Stimulated activated CD4-positive, alpha-beta T cell treated with anti-CD3 and anti-CD28 coated beads, Interleukin-4, amount 100 ng/mL, for 1 hour (primary cell): ENCODE measurements at places on chromosomes 4 and X.

DNA sequence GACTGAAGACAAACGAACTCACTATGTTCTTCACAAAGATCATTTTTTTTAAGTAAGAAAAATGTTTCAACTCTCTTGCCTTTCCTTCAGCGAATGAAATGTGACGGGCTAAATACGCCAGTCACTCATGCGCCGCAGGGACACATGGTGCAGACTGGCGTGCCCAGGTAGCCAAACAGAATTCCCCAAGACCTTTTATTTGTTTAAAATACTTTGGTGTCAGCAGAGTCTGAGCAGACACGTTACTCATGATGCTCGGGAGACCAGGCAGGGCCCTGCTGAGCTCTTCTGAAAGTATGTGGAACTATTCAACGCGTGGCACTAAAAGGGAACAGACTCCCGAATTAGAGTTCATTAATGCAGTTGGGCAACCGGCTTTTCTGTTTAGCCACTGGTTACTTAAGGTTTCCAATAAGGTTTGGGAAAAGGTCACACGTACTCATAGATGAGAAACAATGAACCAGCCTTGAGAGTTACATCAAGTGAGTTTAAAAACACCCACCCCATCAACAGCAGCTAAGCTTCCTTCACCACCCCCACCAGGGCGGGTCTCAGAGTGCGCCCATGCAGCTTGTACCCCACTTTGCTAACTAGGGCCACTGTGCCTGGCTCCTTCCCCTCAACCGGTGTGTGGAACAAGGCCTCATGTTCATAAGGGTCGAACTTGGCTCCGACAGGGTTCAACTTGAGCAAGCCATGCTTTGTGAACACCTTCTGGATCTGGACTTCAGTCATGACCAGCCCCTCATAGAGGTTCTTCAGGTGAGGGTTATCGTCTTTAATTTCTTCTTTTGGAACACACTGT lies 7.3 kb downstream of the GRPEL1 start:
- no peak for DNase-seq

DNA sequence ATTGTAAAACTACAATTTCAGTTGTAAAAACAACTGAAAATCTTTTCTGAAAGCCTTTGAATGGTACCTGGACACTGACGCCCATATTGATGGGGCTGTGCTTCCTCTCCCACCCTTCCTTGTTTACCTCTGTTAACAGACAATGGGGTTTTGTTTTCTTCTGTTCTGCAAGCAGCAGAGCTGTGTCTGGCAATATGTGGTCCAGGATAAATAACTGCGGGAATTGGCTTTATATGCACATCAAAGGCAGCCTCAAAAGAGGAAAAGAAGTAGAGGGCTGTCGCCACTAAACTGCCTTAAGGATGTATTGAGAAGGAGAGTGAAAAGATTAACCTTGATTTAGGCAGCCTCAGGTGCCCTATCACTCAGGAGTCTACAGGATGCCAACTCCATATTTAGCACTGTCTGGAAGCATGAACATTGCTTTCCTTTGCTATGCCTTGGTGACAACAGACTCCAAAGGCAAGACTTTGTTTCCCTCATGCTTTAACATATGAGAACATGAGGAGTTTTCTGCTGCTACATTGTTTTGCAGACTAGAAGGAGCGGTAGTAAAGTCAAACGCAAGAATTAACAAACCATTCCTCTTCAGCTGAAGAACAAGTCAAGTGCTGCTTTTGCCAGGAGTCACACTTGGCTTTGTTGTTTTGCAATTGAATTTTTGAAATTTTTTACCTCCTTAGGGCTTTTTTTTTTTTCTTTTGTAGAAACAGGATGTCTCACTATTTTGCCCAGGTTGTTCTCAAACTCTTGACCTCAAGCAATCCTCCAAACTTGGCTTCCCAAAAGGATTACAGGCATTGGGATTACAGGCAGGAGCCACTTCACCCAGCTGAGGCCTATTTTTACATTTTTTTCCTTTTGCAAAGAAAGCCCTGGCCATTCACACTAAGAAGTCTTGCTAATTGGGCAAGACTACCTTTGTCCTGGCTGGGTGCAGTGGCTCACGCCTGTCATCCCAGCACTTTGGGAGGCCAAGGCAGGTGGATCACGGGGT lies 3.0 kb downstream of the IL21 start:
- DNase-seq: no peak

- DNase-seq: no peak
Observed at GRCh38 chr4:1238676-1239000, 10.3 kb downstream of the CTBP1 start.

DNA sequence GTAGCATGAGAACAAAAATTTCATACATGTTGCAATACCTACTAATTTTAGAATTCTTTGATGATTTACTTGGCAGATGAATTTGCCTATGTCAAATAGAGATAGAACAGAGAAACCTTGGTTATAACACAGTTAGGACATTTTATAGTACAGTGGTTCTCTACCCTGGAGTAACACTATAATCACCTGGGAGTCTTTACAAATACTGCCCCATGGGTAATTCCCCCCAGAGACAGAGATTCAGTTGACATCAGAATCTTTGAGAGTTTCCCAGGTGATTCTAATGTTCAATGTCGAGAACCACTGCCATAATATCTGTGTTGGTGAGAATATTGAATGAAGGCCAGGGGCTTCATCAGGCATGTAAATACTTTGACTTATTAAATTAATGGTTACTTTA lies 401.3 kb upstream of the NDST4 start:
- no peak for DNase-seq

- DNase-seq: no peak
Observed at GRCh38 chr4:12411072-12411471, 982.4 kb upstream of the HS3ST1 start.

- no peak for DNase-seq
Observed at GRCh38 chr4:676871-677235, 2.5 kb downstream of the MYL5 start.

GRCh38 chrX:989959-990510 lies 222.4 kb downstream of the CRLF2 start:
- DNase-seq: peak; percentile 22

DNA sequence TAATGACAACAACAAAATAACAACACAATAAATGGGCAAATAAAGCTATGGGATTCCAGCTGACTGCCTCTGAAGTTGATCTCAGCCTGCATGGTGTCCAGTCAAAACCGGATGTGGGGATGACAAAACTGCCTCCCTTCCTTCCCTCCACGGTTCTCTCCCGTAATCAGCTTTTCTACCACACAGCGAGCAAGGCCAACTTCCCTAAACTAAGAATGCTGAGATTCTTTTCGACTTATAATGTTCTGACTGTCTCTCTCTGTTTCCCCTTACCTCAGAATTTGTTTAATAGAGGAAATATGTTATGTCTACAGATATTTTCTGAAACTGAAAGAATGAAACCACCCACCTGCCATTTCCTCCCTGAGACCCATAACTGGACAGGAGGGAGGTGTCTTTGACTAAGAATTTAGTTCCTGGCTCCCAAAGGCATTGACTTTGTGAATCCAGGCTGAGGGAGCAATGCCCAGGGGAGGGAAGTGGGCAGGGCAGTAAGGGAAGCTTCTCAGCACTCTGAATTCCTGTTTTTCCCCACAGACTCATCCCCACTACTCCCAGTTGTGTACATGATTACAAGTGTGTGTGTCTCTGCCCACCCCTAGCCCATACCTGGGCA lies 1.0 kb upstream of the TLR1 start:
- DNase-seq: no peak

DNA sequence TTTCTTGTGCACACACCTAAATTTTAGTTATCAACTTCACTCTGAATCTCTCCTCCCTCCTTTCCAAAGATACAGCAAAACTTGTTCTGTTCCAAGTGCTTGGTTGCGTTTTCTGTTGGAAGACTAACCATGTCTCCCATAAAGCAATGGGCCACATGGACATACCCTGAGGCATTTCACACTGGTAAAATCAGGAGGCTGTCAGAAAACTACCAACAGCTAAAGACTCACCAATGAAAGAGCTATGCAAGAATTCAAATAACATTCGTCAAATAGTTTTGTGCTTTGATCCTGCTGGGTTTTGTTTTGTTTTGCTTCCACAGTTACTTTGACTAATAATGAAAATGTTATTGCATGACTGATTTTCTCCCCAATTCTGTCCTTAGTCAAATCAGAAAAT lies 46.0 kb downstream of the PHEX start:
- DNase-seq: no peak

GRCh38 chr4:161463436-161463835 lies 700.4 kb downstream of the FSTL5 start:
- no peak for DNase-seq

GRCh38 chr4:3784454-3785291 lies 18.5 kb downstream of the ADRA2C start:
- DNase-seq: no peak

DNA sequence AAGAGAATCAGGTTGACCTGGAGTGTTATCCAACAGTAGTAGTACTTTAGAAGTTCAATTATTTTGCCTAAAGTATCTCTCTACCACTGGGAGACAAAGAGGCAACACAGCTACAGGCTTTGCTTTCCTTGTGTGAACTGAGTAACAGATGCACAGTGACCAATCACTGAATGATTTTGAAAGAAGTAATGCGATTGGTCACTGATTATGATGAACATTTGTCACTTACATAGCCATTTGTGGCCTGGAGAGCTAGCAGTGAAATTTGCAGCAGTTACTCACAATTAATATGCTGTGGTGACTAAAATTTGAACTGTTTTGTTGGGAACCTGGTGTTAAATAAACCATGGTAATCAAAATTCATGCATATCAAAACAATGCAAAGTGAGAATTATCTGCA lies 508.7 kb upstream of the DIPK2B start:
- DNase-seq: no peak

DNA sequence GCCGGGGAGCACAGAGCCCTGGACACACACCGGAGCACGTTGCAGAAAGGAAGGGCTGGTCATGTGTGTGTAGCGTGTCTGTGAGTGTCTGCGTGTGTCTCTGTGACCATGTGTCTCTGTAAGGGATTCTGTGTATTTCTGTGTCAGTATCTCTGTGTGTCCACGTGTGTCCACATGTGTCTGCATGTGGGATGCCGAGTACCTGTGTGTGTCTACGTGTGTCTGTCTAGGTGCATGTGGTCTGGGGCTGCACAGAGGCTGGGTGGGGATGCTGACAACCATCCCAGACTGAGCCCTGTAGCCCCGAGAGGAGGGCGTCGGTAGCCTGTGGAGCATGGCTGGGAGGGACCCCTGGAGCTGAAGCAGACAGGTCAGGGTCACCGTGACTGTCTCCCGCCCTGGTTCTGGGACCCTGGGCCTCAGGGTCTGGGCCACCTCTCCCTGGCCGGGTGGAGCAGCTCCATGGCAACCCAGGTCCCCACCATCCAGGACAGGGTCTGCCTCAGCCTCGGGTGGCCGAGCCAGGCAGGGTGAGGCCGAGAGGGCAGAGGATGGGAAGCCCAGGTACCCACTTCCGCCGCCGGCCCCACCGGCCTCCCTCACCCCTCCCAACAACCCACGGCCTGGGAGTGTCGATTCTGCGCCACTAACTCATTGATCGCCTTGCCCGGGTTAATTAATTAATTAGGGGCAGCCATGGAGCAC lies 122.7 kb downstream of the FAM53A start:
- no peak for DNase-seq

GRCh38 chrX:111447298-111447697 lies 35.3 kb upstream of the DCX start:
- no peak for DNase-seq

DNA sequence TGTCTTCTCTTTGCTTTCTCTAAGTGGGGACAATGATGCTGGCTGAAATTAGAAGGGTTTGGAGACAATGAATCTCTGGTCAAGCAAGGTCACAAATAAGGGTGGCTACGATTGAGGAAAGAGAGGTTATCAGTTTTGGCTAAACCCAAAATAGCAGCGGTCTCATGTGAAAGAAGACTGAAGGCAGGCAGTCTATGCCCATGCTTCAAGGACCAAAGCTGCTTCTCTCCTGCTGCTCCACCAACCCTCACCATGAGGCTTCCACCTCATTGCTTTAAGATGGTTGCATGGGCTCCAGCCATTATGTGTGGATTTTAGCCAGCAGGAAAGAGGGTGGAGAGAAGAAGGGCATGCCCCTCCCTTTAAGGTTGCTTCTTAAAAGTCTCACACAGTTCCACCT lies 114.1 kb upstream of the TRIM2 start:
- DNase-seq: no peak

GRCh38 chr4:114043116-114043515 lies 63.7 kb upstream of the ARSJ start:
- no peak for DNase-seq

GRCh38 chrX:23493941-23494374 lies 159.3 kb downstream of the PTCHD1 start:
- no peak for DNase-seq

DNA sequence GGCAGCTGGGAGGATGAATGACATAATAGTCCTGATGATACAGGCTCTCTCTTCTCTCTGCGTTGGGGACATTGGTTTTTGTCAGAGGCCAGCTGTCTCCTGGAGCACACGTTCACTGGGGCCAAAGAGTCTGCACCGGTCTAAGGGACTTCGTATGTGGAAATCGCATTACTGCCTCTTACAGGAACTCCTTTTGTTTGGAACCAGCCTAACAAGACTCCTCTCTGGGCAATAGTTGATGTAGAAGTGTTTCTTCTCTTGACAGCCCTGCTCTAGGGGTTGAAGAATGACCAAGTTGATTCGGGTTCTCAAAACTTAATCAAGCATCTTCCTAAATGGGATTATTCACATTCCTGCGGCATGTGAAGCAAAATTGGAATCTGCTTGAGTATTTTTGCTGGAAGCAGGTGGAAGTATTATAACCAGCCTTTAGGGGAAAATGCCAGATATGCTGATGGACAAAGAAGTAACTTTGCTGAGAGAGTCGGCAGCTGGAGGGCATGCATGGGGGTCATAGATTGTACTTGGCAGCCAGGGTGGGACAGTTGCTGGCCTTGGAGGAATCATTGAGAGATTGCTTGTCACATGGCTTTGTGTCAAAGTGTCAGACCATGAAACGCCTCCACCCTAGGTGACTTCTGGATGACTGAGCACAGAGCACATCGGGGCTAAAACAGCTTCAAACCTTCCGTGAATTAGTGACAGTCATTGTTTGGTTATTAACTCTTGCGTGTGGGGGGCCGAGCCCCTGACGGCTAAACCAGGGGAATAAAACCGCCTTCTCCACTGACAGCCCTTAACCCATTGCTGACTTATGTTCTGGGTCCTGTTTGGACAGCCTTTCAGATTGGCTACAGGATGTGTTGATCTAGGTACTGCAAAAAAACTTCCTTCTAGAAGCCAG lies 34.4 kb upstream of the SLC34A2 start:
- no peak for DNase-seq

GRCh38 chrX:19798423-19798822 lies 89.0 kb downstream of the SH3KBP1 start:
- DNase-seq: no peak

- DNase-seq: no peak
Observed at GRCh38 chr4:71185037-71185436, 153.8 kb upstream of the SLC4A4 start.
